Sciatic nerve (tissue), 2 donors: ENCODE measurements at places on chromosomes 7 and 10. TPM values are rescaled to one million over a fixed set of nuclear protein-coding genes. Genes with fewer than 3 reads are reported as not detected.
A peak's percentile ranks its signal among the peaks of the same experiment; 100 is the strongest.

Gene CUBN
- total RNA-seq: 27.6 TPM

Gene RNLS
- total RNA-seq: 5.5 TPM

DNA sequence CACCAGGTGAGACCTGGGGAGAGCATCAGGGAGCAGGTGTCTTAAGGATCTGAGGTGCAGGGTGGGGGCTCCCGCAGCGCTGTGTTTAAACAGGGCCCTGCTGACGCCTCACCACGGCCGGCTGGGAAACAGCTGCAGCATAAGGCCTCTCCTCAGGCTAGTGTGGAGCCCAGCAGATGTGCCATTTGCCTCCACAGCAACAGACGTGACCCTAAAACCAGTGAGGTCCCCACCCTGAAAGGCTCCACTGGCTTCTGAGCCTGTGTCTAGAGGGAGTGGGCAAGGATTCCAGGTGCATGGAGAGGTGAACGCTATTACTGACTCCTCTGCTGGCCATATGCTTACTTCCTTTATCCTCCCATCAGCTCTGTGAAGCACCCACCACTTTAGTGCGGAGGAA lies 47.8 kb downstream of the SYPL1 start:
- no peak for DNase-seq

DNA sequence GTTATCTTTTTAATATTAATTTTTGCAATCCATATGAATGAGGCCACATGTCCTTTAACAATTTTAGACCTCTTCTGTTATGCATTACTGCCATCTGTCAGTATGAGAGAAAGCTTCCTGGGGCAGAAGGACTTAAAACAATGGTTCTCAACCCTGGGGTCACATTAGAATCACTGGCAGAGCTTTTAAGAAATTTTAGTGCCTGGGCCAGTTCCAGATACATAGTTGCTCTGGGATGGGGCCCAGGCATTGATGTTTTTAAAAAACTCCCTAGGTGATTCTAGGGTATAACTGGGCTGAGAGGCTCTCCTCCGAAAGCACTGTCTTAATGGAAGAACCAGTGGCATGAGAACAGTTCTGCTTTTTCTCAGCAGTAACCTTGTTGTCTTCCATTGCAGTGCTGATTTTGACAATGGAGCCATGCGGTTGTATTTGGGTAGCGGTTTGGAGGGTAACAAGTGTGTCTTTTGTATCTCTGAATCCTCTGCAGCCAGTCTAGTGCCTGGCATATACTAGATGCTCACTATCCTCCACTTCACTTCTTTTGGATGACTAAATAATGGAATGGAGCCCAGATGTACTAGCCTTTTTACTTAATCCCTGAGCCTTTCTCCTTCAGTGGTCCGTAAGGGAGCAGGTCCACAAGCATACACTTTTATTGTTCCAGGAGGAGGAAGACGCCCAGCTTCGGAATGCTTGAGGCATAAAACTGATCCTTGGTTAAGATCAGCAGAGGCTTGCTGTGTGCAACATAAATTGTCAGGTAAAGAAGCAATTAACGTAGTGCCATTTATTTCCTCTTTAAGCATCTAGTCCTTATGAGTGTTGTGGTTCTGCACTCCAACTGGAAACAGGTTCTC lies 227.1 kb downstream of the AUTS2 start:
- DNase-seq: no peak

GRCh38 chr7:159107161-159107892 lies 37.3 kb downstream of the VIPR2 start:
- DNase-seq: peak; percentile 30

GRCh38 chr7:5603241-5604140 lies 178.0 kb downstream of the RNF216 start:
- DNase-seq: no peak

DNA sequence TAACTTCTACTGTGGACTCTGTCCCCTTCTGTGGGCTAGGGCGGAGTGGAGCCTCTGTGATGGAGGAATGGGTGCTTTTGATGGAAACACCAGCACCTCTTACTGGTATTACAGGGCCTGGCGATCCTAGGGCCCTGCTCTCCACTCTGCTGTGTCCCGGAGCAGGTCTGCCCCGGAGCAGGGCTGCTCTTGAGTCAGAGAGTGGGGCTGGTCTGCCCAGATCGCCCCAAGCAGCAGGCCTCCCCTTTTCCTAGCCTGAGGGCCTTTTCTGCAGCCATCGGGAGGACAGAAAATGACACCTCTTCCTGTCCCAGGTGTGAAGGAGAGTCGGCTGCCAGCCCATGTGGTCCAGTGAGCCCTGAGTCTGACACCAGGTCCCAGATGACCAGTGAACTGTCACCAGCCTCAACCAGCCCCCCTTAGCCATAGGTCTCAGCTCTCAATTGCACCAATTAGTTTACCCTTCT lies 1.4 kb downstream of the ZNF282 start:
- no peak for DNase-seq

DNA sequence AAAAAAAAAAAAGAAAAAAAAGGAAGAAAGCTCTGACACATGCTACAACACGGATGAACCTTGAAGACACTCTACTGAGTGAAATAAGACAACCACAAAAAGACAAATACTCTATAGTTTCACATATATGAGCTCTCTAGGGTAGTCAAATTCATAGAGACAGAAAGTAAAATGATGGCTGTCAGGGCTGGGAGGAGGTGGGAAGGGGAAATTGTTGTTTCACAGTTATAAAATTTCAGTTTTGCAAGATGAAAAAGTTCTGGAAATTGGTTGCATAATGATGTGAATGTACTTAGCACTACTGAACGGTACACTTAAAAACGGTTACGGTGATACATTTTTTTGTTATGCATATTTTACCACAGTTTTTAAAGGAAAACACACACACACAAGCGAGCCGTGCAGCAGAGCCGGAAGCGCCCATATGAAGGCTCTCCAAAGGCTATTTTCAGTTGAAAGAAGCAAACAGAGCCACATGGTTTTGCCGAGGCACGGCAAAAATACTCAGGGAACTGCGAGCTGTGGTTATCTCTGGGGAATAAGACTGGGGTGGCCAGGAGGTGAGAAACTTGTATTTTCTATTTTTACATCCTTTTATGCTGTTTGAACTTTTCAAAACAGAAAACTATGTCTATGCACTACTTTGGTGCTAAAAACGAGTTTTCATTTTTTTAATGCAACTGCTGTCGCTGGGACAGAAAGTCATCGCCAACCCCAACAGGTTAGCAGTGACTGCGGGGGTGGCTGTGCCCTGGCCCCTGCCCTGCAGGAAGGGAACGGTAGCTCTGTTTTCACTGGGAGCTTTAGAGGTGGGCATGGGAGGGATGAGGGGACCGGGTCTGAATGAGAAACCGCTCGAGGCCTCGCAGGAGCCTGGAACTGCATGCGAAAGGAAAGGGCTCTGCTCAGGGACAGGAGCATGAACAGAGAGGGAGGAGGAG lies 132.9 kb downstream of the OAT start:
- DNase-seq: peak; percentile 42

GRCh38 chr10:122669842-122670241 lies 29.8 kb downstream of the C10orf120 start:
- no peak for DNase-seq

DNA sequence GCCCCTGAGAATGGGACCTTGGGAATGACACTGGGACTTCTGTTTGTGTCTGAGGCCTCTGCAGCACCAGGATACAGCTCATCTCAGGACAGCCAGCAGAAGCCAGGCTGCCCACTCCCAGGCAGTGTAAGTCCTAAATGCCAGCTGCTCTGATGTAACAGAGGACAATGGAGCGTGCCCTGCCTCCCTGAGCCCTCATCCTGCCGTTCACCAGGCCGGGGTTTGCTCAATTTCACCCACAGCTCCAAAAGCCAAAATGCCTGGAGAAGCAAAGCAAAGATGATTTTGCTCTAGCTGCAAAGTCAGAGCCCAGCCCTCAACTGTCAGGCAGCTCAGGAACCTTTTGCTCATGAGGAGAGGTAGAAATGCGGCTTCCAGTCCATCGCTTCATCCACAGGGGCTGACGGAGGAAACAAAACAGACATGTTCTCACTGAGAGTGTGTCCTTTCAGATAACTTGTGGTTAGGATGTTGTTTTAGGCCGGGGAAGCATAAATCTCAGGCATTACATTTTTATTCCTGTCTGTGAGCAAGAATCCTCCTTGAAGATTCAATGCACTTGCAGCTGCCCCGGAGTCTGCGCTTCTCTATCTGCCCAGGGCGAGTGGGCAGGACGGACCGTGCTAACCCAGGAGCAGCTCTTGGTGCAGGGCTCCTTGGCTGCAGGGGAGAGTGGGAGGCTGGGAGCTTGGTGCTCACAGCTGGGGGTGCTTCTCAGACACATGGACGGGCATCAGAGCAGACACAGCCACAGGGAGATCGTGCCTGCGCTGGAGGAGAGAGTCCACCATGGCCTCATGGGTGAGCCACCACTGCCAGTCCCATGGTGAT lies 83.2 kb upstream of the CHST15 start:
- no peak for DNase-seq

DNA sequence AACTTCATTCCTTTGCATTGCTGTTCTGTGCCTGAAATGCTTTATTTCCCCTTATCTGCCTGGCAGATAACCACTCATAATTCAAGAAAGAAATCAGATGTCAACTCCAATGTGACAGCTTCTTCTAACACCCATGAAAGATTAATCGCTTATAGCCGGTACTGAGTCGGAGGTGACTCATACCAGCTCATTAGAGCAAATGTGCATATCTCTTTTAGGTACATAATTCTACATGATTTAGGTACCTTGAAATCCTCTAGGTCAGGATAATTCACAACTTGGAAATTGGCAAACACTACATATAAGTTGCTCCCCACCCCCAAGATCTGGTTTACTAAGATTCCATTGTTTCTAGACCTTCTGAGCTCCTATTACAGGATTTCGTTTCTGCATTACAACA lies 554.4 kb upstream of the SORCS1 start:
- no peak for DNase-seq

GRCh38 chr7:16697507-16698199 lies 51.7 kb downstream of the BZW2 start:
- no peak for DNase-seq

DNA sequence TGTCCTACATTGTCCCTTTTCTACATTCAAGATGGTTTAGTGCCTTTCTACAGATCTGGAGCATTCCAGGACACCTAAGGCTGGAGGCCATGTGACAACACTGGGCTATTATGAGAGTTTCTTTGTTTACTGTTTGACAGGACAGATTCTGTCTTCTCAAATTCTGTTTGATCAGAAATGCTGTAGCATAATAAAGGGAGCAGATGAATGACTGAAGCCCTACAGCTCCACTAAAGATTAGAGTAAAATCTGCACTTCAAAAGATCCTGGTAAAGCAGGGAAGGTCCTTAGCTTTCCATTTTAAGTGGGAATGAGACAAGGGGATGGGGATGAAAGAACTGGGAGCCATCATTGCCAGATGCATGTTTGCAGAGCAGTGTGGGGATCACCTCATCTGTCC lies 38.4 kb downstream of the TMEM229A start:
- no peak for DNase-seq

- DNase-seq: no peak
These were observed 15.1 kb downstream of the SNX10 start for GRCh38 chr7:26306790-26307189.

DNA sequence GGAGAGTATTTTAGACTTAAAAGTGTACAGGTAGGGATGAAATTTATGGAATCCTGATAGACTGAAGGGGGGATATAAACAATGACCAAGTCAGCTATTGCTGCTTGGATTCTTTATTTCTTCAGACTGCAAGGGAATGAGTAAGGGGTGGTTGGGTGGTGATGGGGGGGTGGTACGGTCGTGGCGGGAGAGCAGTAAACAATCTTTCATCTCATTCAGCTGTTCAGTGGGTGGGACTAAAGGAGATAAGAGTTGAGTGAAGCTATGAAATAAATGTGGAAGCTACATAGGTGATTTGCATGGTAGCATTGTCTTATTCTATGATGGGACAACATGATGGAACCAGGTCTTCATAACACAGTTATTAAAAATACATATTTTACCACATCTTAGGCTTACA lies 1.8 kb downstream of the SEPTIN7 start:
- no peak for DNase-seq

DNA sequence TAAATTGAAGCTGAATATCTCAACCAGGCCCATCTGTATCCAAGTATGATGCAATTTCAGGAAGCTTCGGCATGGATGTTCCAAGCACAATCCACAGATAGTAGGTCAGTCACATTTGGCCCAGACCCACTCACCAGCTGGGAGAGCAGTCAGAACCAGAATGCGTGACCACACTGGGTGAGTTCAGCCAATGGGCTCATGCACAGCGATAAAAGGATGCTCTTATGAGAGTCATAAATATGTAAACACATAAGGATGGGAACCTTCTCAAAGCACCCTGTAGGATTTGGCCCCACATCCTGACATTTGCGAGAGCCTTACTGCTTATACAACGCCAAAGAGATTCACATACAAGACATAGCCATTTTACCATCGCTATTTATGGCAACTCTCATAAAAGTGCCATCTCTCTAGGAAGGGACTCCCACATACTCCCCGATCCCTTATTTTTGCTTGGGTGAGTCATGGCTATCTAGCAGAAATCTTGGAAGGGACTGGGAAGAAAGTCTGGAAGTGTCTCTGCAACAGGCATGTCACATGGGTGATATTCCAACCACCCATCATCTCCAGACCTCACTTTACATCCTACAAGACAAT lies 3.0 kb downstream of the AFAP1L2 start:
- DNase-seq: peak; percentile 81

GRCh38 chr7:84188786-84189405 lies 5.7 kb downstream of the SEMA3A start:
- DNase-seq: no peak

- DNase-seq: no peak
These were observed 108.7 kb upstream of the INSIG1 start for GRCh38 chr7:155188821-155189581.

DNA sequence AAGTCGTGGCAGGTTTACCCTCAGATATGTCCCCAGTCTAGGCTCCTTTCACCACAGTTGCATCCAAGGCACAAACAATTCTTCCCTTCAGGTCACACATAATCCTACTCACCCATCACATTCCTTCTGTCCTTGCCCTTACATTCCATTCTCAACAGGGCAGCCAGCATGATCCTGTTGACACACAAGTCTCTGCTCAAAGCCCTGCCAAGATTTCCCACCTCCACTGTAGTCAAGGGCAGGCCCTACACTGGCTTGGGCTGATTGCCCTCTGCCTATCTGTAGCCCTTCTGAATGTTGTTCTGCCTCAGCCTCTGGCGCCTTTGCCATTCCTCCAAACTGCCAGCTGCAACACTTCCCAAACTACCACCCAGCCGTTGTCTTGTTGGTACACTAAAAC lies 187.9 kb upstream of the AKR1E2 start:
- no peak for DNase-seq

- peak; percentile 90 for DNase-seq
These were observed 5.2 kb downstream of the DMBT1 start for GRCh38 chr10:122565766-122566206.

DNA sequence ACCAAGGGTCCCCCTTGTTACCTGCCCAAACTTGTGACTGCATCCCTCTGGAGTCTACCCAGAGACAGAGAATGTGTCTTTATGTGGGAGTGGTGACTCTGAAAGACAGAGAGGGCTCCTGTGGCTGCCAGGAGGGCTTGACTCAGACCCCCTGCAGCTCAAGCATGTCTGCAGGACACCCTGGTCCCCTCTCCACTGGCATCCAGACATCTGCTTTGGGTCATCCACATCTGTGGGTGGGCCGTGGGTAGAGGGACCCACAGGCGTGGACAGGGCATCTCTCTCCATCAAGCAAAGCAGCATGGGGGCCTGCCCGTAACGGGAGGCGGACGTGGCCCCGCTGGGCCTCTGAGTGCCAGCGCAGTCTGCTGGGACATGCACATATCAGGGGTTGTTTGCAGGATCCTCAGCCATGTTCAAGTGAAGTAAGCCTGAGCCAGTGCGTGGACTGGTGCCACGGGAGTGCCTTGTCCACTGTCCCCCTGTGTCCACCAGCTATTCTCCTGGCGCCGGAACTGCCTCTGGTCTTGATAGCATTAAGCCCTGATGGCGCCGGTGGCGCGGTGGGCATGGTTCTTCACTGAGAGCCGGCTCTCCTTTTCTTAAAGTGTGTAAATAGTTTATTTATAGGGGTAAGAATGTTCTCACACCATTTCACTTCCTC lies 19.4 kb upstream of the SH2D4B start:
- DNase-seq: peak; percentile 38
